ENCODE measurements at places on chromosomes 2 and 18.

- no peak for DNase-seq
Observed at GRCh38 chr2:100544911-100545596, 17.7 kb upstream of the PDCL3 start.

- DNase-seq = peak; percentile 53
Observed at GRCh38 chr2:207746131-207746530, 23.6 kb downstream of the FZD5 start.

GRCh38 chr18:32761231-32761630, 11.6 kb downstream of the KLHL14 start:
- DNase-seq = no peak

GRCh38 chr2:201972621-201973255, 60.9 kb upstream of the FZD7 start:
- no peak for DNase-seq

- no peak for DNase-seq
Observed at GRCh38 chr18:23682045-23682444, 7.2 kb upstream of the LAMA3 start.

DNA sequence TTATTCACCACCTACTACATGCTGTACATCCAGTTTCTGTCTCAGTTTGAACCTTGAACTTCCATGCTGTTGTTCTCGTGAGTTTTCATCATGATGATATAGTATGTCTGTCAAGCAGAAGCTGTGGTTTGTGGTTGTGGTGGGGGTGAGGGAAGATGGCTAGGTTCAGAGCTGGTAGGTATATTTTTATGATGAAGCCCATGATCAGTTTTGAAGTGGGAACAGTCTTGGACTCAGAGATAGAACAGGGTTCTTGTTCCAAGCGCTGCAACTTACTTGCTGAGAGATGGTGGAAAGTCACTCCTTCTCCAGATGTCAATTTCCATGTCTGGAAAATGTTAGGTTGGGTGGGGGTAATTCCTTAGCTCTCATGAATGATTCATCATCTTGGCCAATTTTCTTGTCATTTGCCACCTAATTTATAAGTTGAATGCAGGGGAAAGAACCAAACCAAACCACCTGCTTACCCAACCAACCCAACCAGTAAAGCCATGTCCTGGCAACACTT, 21.6 kb downstream of the PMAIP1 start:
- no peak for DNase-seq

GRCh38 chr2:49490710-49491109, 336.4 kb upstream of the FSHR start:
- DNase-seq = peak; percentile 30

DNA sequence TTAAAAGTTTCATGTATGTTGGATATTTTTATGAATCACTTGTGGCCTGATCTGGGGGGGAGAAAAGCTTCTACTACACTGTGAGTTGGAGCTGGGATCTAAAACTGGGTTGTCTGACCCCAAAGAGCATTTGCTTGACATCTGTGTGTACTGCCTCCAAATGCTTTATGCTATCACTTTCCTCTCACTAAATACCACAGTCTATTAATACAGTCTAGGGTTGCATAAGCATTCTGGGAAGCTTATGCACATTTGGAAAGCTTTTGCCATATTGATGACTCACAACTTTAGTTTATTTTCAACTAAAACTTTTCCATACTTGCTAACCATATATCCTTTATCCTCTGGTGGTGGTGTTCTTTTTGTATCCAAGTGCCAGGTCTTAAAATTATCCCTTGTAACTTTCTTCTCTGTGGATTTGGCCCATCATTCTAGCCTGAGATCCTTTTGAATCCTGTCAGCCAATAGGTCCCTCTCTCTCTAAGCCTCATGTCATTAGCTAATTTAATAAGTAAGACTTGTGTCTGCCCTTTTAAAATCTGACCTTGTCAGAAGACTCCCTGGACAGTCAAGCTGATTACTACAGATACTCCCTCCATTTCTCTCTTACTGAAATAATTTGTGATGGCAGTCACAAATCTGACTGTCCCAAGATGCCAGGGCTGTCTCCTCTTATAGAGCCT, 72.7 kb downstream of the NXPH2 start:
- no peak for DNase-seq

GRCh38 chr2:230318190-230319121, 8.5 kb upstream of the SP140L start:
- DNase-seq = no peak

GRCh38 chr2:223100061-223100511, 48.1 kb downstream of the KCNE4 start:
- no peak for DNase-seq

DNA sequence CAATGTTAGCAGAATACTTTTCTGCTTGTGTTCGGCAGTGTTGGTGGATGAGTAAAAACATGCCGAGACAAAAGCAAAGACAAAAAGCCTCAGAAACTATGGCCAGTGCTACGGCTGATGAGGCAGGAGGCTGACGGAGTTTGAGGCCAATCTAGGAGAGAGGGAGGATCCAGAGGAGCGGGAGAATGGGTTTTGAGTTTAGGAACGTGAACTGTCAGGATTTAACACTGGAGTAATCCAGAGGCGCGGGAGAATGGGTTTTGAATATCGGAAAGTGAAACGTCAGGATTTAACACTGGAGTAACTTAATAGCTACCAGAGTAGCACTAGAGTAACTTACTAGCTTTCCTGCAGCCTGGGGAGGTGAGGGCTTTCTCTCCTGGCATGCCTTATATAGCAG, 37.4 kb downstream of the LYPD6B start:
- DNase-seq = no peak

DNA sequence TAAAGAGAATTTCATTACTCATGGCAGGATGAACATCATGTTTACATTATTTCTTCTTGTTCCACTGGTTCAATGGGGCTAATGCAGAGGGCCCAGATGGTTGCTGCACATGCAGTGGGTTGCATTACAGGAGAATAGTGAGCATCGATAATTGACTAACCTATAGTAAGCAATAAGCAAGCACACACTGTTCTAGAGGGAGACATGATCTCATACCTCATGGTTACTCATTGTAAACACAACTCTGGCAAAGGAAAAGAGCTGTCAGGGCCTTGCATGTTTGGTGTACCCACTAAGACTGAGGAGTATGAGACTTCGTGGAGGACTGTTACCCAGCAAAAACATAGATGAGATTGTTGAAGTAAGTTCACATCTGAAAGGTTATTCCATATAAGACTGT, 885.6 kb upstream of the VRK2 start:
- no peak for DNase-seq

DNA sequence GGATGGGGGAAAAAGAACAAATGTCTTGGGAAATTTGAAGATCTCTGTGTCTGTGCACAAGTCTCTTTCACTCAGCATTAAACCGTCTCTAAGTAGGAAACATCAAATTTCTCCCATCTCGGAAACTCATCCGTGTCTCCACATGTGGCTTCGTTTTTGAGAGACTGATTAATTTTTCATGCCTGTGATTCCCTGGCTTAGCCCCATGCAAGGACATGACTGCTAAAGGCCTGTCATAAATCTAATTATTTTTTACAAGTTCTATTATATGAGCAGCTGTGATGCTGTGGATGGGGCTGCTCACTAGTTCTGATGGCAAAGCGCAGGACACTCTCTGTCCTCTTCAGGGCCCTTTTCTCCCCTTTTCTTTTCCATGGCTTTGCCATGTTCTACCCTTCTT, 129.1 kb downstream of the RGPD3 start:
- DNase-seq = no peak

DNA sequence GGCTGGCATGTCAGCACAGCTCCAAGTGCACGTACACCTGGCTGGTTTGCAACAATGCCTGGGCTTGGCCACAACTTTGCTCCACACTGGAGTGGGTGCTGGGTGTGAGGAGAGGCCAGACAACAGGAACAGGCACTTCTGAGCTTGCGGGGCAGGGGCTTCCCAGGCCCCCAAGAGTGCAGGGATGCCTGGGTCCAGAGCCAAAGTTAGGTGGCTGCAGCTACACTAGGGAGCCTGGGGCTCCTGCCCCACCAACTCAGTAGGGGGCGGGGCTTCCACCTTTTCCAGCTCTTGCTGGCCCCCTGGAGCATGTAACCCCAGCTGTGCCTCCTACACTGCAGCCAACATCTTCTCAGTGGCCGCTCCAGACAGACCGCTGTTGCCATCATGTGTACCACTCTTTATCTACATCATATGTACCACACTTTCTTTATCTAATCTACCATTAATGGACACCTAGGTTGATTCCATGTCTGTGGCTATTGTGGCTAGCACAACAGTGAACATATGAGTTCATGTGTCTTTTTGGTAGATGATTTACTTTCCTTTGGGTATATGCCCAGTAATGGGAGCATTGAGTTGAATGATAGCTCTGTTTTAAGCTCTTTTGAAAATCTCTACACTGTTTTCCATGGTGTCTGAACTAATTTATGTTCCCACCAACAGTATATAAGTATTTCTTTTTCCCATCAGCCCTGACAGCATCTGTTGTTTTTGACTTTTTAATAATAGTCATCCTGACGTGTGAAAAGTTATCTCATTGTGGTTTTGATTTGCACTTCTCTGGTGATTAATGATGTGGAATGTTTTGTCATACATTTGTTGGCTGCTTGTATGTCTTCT, 87.9 kb downstream of the ZNF804A start:
- no peak for DNase-seq

DNA sequence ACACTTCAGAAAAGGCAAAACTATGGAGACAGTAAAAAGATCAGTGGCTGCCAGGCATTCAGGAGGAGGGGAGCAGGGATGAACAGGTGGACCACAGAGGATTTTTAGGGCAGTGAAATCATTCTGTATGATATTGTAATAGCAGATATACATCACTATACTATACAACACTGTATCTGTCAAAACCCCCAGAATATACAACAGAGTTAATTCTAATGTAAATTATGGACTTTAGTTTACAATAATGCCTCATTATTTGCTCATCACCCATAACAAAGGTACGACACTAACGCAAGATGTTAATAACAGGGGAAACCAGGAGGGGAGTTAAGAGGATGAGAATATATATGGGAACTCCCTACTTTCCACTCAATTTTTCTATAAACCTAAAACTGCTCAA, 28.8 kb downstream of the MAP3K2 start:
- DNase-seq = no peak

GRCh38 chr2:134574611-134575330, 144.0 kb downstream of the TMEM163 start:
- no peak for DNase-seq

DNA sequence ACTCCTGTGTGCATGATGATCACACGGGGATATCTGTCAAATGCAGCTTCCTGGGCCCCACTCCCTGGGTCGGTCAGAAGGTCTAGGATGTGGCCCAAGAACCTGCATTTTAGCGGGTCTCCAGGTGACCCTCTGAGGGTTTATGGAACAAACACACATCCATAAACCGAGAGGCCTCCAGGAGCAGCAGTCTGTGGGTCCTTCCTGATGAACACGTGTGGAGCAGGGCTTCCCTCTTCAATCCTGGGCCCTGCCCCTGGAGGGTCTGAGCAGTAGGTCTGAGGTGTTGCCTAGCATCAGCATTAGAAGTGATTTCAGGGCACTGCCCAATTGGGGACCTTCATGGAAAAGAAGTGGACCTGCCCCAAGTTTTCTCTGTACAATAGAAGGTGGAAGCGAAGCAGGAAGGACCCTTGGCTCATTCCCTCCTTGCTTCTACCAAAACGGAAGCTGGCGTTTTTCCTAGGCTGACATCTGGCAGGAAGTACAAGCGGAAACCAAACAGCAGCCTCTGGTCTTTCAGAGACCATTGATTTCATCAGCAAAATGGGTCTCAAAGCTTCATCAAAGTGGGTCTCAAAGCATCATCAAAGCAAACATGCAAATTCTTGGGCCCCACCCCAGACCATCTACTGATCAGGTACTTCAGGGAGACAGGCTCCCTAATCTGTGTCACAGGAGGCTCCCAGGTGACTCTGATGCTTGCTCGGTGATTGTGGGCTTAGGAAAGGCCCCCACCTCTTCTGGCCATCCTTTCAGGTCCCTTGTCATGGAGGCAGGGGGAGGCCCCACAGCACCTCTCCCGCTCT, 30.7 kb downstream of the INO80C start:
- DNase-seq = no peak

GRCh38 chr2:233079953-233080835, 20.1 kb downstream of the INPP5D start:
- no peak for DNase-seq

Measured in NCI-H1417 (cell line).